ENCODE measurements at places on chromosomes 12 and 14. TPM values are rescaled to one million over a fixed set of nuclear protein-coding genes. Genes with fewer than 3 reads are reported as not detected.

Gene OLR1
- total RNA-seq = 0.67 TPM

Gene FLVCR2
- total RNA-seq = 13.3 TPM

Gene KCNK10
- total RNA-seq = 0.01 TPM

Gene CCDC60
- not detected for total RNA-seq

Gene PEX5
- 28.5 TPM for total RNA-seq

Gene OTUB2
- 2.9 TPM for total RNA-seq

Gene KRT72
- total RNA-seq = not detected

Gene PTMS
- total RNA-seq = 1,005 TPM

Gene OR6C2
- not detected for total RNA-seq

Gene TAPBPL
- total RNA-seq = 3.6 TPM

Gene TMPRSS12
- not detected for total RNA-seq

Gene KRT3
- 0.06 TPM for total RNA-seq

Gene PAX9
- total RNA-seq = 1.6 TPM

Gene SLC10A1
- not detected for total RNA-seq

Gene SLC6A15
- 3.2 TPM for total RNA-seq

Gene ACSS3
- total RNA-seq = not detected

Gene GALNT8
- total RNA-seq = not detected

Gene TEAD4
- total RNA-seq = 40.2 TPM

Gene APOF
- total RNA-seq = not detected

Gene TPH2
- not detected for total RNA-seq

Gene ACOT6
- total RNA-seq = not detected

Gene C12orf50
- not detected for total RNA-seq

Gene MLXIP
- total RNA-seq = 24.6 TPM

Gene TMEM233
- total RNA-seq = not detected

Gene KRT82
- total RNA-seq = not detected
